ENCODE measurements at places on chromosomes 1 and 21.

GRCh38 chr1:116537040-116537831 lies 33.6 kb downstream of the CD58 start:
- DNase-seq: peak; percentile 75

DNA sequence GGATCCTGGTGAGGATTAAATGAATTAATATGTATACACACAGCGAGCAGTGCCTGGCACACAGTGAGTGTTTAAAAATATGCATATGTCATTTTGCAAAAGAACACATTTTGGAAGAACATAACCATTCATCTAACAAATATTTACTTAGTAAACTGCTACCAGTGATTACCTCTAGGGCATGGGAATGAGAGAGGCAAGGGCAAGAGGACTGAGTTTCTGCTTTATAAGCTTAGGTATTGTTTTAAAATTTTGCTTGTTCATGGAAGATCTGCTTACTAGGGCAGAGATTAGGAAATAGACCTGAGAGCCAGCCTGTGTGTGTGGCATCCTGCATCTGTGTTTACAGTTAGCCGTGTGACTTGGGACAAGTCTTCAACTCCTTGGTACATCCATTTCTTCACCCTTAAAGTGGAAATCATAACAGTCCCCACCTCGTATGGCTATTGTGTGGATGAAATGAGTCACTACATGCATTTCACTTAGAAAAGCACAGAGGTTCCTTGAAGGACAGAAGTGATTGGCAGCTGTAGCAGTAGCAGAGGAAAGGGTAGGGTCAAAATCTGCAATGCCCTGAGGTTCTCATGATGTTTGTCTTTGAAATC lies 198.5 kb upstream of the FMN2 start:
- no peak for DNase-seq

DNA sequence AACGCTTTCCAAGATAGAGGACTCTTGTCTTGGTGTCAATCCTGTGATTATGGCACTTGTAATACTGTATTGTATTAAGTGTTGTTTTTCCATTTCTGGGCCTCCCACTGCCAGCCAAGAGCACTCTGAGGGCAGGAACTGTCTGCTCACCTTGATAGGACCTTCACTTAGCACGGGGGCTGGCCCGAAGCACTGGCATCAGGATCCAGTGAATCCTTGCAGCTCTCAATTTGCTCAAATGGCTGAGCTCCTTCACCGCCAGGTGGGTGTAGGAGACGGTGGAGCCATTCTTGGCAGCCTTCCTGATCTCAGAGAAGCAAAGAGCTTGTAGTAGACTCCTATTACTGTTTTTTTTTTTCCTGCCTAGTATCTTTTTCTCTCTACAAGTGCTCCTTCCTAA lies 17.7 kb downstream of the MECR start:
- no peak for DNase-seq

DNA sequence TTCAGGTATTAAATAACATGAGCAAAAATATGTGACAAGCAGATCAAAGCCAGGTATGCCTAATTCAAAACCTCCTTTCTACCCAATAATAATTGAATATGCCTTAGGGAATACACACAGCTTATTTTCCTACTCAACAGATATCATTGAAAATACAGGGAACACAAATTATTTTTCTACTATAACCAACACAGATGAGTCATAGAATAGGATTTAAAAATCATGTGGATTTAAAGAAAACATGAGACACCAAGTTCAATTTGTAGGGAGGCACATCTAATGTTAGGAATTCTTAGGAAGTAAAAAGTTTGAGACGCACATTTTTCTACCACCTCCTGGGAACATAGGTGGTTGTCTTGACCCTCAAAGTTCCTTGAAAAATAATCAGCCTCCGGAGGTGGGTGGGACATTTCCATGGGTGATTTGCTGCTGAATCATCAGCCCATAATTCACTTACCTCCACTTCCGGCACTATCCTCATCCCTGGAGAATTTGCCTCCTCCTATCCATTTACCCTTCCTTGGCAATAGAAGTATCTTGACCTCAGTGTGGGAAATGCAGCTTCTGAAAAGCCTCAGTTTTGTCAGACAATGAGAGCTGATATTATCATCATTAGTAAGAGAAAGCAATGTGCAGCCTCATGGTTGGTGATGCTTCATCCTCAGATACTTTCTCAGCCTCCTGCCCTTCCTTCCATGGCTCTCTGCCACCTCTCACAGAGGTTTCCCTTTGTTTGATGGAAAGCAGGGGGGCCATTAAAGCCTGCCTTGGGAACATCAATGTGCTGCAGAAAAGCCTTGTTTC lies 33.5 kb upstream of the RGS4 start:
- DNase-seq: no peak

- DNase-seq: no peak
These were observed 122.3 kb downstream of the SNX7 start for GRCh38 chr1:98783821-98784220.
